ENCODE measurements at places on chromosomes 12 and 14. TPM values are rescaled to one million over a fixed set of nuclear protein-coding genes. Genes with fewer than 3 reads are reported as not detected.

GRCh38 chr14:75917322-75917945, 64.4 kb downstream of the TGFB3 start:
- no peak for DNase-seq

DNA sequence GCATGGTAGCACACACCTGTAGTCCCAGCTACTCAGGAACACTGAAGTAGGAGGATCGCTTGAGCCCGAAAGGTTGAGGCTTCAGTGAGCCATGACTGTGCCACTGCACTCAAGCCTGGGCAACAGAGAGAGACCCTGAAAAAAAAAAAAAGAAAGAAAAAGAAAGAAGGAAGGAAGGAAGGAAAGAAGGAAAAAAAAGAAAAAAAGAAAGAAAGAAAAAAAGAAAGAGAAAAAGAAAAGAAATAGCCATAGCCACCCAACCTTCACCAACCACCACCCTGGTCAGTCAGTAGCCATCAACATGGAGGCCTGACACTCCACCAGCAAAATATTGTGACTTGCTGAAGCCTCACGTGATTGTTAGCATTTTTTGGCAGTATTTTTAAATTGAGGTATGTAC, 21.4 kb upstream of the TMEM263 start:
- DNase-seq: no peak

PAPLN gene
- 0.65 TPM for total RNA-seq

GZMH gene
- total RNA-seq: 65.6 TPM

KCNH3 gene
- total RNA-seq: 1.3 TPM
